ENCODE measurements at places on chromosomes 13 and 19.
A peak's percentile ranks its signal among the peaks of the same experiment; 100 is the strongest.

GRCh38 chr19:39502640-39503417 is 4.1 kb downstream of the DLL3 start:
- DNase-seq, result peak; percentile 77

DNA sequence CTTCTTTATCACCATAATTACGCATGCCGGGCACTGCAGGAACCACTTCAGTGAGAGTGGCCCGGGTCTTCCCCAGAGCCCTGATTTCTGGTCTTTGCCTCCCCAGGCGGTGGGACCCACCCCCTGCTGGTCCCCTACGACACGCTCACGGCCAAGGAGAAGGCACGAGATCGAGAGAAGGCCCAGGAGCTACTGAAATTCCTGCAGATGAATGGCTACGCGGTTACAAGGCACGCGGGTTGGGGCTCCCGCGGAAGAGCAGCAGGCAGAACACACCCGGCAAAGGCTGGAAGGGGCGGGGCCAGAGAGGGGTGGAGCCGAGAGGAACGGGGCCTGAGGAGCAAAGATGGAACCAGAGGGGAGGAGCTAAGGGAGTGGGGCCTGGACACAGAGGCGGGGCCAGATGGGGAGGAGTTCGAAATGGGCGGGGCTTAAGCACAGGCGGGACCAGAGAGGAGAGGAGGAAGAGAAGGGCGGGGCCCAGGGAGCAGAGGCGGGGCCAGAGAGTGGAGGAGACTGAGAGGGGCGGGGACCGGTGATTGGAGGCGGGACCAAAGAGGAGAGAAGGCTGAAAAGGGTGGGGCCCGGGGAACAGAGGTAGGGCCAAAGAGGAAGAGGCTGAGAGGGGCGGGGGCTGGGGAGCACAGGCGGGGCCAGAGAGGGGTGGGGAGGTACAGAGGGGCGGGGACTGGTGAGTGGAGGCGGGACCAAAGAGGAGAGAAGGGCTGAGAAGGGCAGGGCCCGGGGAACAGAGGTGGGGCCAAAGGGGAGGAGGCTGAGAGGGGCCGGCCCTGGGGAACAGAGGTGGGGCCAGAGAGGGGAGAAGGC is 73.4 kb downstream of the RYR1 start:
- DNase-seq, result peak; percentile 84

GRCh38 chr13:44812818-44813217 is 176.5 kb downstream of the NUFIP1 start:
- DNase-seq, result no peak

GRCh38 chr19:2426611-2427428 is 566 bp downstream of the TIMM13 start:
- peak; percentile 10 for DNase-seq

- no peak for DNase-seq
Measured at GRCh38 chr19:50500060-50500752, 10.8 kb downstream of the JOSD2 start.

- no peak for DNase-seq
Measured at GRCh38 chr19:44614313-44614712, 950 bp downstream of the IGSF23 start.

- DNase-seq, result no peak
Measured at GRCh38 chr13:78402708-78403400, 200.5 kb downstream of the POU4F1 start.

- DNase-seq, result no peak
Measured at GRCh38 chr13:99647596-99647985, 146.3 kb downstream of the TM9SF2 start.

DNA sequence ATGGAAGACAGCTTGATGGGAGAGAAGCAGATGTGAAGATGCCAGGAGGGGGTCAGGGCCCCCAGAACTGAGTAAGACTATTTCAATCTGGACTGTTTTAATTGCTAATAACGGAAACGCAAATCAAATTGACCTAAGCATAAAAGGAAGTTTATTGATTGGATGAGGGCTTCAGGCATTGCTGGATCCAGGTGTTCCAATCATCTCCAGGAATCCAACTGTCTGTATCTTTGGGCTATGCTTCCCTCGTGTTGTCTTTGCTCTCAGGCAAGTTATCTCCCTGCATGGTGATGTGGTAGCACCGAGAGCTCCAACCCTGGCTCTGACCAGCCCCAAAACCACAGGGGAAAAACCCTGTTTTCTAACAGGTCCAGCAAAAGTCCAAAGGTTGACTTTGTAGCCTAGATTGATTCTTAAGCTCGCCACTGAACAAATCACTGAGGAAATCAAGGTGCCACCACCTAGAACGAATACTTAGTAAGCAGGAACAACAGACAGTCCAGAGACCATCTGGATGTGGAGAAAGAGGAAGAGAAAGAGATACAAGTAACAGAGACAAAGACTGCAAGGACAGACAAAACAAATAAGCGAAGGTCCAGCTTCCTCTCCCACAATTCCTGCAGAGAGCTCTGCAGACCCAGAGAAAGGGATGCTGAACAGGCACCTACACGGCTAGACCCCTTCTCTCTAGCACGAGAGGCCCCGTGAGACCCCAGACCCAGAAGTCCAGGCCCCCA is 1.2 kb upstream of the C19orf81 start:
- DNase-seq, result no peak

DNA sequence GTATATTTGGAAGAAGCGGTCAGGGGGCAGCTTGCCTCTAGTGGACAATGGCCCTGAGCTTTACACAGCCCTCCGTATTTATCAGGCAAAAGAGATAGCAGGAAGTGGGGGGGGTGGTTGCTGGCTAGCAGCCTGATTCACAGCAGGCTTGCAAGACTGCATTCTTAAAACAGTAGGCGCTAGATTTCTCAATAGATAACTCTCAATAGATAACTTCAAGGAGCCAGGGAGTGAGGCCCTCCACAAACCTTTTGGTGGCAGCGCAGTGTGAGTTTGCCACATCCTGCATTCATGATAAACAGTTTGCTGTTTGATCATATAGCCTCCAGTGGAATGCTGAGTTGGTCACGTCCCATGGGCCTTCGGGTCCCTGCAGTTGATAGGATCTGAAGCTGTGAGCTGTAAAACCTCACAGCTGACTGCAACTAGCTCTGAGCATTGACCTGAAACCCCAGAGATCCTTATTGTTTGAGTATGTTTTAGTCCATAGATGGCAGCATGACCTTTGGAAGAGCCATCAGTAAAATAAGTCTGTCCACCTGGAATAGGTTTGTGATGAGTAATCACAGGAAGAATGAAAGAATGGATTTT is 12.2 kb downstream of the FPR3 start:
- DNase-seq, result no peak

DNA sequence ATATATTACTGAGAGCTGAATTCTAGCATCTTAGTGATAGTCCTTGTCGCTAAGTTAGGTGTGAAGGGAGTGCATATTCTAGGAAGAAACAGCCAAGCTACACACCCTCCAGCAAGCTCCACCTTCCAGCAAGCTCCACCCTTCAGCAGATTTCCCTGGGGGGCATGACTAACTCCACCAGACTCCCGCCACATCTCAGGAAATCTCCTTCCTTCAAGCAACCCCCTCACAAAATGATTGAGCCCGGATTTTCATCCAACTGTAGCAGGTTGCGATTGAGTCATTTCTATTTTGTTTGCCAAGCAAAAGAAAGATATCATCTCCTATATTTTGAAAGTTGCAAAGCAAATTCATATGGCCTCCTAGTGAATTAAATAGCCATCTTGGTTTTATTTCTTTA is 162.1 kb upstream of the TMTC4 start:
- DNase-seq, result no peak

GRCh38 chr13:74743992-74744391 is 609.8 kb upstream of the KLF12 start:
- no peak for DNase-seq

DNA sequence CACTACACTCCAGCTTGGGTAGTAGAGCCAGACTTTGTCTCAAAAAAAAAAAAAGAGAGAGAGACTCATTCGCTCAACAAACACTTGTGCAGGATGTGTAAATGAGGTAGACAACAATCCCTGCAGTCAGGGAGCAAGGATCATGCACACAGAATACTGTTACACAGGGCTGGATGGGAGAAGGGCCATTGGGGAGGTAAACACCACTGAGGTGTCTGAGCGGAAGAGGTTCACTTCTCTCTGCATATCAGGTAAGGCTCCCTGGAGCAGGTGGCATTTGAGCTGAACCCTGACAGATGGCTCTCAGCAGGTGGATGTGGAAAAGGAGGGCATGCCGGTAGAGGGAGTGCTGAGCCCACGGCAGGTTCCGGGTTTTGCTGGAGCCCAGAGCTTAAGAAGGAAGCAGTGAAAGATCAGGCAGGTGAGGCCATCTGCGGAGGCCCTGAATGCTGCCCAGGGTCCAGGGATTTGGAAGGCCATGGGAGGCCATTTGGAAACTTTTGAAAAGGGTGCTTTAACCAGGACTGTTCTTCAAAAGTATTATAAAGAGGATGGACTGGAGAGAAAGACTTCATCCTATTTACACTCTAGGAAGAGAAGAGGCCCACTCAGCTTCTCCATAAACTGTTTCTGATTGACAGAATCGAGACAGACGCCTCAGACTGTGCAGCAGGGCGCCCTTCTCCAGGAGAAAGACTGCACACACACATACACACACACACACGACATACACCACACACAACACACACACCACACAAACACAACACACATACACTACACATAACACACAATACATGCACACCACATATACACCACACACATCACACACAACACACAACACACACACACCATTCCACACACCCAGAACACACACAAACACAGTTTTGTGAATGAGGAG is 199.4 kb downstream of the USP12 start:
- no peak for DNase-seq

DNA sequence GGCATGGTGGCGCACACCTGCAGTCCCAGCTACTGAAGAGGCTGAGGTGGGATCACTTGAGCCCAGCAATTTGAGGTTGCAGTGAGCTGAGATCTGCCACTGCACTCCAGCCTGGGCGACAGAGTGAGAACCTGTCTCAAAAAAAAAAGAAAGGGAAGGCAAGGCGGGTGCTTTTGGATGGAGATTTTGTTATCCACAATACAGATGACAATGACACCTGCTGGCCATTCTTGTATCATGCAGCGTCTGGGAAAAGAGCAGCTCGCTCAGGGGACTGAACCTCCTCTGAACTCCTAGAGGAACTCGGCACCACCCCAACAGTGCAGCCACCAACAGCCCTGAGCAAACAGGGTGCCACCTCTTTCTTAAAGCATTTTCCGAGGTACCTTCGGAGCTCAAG is 22.8 kb downstream of the HAUS8 start:
- DNase-seq, result no peak

DNA sequence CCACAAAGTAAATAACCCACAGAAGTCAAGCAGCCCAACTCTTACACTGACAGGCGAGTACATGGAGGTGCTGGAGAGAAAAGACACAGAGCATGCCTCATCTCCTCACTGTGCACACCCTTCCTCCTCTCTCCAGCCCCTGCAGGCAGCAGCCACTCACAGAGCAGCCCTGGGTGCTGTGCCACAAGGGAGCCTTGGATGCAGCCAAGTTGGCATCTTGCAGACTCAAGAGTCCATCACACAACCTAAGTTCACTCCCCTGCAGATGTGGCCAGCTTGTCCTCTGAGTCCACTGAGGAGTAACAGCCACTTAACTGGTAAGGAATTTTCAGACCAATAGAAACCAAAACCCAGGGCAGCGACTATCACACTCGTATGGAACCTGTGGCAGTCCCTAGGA is 47.4 kb downstream of the BRD4 start:
- no peak for DNase-seq

GRCh38 chr13:97944396-97945029 is 9.0 kb upstream of the IPO5 start:
- no peak for DNase-seq

DNA sequence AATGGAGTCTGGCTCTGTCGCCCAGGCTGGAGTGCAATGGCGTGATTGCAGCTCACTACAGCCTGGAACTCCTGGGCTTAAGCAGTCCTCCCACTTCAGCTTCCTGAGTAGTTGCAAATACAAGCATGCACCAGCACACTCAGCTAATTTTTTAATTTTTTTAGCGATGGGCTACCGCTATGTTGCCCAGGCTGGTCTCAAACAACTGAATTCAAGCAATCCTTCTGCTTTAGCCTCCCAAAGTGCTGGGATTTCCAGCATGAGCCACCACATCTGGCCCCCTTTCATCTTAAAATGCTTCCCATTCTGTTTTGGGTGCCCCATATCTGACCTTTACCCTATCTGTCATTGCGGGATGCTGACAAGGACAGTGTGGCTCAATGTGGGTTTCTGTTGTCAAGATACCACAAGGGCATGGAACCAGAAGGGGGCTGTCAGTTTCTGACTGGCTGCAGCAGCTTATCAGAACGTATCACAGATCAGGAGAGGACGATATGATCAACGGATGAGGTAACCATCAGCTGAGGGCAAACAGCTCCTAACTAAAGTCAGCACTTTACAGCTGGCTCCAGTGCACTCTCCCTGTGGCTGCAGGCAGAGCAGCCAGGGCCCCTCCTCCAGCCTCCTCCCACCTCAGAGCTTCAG is 32.4 kb downstream of the GPR42 start:
- no peak for DNase-seq

GRCh38 chr13:39765801-39766463 is 110.5 kb downstream of the COG6 start:
- no peak for DNase-seq

DNA sequence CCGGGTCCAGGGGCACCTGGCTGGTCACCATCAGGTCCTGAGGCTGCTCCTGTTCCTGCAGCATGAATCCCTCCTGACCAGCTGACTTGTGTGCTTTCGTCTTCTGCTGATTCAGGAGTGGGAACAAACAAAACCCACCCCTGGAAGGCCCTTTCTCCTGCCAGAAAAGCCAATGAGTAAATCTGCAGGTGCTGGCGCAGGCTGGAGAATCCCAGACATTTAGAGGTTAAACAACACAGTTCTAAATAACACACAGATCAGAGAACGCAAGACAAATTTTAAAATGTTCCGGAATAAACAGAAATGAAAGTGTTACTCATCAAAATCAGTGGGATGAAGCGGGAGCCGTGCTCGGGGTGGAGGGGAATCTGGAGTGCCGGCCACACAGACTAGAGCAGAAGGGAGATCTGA is 60.6 kb upstream of the C13orf46 start:
- DNase-seq, result no peak

DNA sequence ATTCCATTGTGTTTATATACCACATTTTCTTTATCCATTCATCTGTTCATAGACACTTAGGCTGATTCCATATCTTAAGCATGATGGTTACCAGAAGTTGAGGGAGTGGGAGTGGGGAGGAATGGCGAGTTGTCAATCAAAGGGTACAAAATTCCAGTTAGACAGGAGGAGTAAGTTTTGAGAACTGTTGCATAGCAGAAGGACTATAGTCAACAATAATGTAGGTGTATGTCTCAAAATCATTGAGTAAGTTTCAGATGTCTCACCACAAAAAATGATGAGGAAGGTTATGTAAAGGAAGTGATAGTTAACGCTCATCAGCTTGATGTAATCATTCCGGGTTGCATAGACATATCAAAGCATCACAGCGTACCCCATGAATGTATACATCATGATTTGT is 4.6 kb upstream of the UBL3 start:
- DNase-seq, result no peak

GRCh38 chr19:48819366-48819816 is 8.6 kb upstream of the BCAT2 start:
- no peak for DNase-seq
